ENCODE measurements at places on chromosomes 11 and 22.

DNA sequence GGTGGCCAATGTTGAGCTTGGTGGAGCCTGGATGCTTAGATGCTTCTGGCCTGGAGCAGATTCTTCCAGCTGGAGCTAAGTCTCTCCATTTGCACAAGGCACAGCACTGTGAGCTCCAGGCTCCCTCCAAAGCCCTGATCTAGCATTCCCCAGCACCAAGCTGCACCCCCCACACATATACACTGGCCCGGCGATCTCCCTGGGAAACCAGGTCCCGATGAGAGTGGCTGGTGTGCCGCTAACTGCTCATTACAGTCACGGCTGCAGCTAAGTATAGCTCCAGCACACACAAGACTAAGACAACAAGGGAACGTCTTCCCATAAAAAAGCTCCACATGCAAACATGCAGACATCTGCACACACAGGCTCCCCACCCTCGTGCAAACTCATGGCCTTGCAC is 17.6 kb downstream of the KCNC1 start:
- no peak for DNase-seq

DNA sequence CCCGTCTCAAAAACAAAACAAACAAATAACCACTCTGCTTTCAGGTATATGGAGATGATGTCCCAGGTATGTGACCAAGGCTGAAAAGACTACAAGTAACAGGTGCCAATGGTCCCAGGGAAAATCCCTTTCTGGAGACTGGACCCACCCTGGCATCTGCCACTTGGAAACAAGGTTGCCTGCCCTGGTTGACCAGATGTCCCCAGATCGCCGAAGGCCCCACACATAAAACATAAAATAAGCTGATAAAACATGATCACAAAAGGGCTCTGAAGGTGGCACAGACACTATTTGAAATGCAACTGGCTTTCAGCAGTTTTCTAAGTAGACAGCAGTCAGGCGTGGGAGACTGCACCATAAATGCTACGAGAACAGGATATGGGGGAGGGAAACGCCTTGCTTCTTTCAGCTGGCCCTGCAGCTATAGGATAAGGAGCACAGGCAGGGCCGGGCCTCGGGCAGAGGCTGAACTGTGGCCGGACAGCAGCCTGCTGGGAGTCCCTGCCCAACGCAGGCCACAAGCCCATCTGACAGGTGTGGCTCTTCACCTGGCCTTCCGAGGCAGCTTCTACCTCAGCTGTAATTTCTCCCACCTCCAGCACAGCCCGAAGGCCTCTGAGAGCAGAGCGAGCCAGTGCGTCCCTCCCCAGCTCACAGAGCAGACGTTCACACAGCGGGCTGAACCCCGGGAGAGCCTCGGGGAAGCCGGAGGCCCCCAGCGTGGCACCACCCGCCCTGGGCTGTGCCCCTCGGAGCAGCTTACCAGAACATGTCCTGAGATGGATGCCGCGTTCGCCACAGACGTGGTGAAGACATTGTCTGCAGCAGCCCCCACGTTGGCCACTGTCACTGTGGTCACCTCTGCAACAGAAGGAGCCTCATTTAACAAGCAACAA is 4.0 kb downstream of the DEAF1 start:
- no peak for DNase-seq

- no peak for DNase-seq
Observed at GRCh38 chr22:43036282-43036829, 21.4 kb upstream of the PACSIN2 start.

- no peak for DNase-seq
Observed at GRCh38 chr22:25166266-25167040, 33.2 kb upstream of the CRYBB3 start.

DNA sequence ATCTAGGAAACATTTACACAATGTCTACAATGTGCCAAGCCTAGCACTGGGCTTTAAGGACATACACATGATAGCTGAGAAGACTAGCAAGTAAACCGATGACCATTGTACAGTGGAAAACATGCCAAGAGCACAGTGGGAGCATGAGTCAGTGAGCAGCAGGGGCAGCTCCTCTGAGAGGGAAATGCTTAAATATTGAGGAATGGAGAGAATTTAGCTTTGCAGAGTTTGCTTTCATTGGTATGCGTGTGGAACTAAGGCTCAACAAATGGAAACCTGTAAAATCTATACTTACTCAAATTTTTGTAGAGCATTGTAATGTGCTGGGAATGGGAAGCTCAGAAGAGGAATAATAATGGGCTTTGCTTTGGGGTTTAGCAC is 282.3 kb downstream of the ST3GAL4 start:
- DNase-seq = no peak
